Left renal pelvis (tissue), 4 donors: ENCODE measurements at places on chromosomes 6 and 20.

DNA sequence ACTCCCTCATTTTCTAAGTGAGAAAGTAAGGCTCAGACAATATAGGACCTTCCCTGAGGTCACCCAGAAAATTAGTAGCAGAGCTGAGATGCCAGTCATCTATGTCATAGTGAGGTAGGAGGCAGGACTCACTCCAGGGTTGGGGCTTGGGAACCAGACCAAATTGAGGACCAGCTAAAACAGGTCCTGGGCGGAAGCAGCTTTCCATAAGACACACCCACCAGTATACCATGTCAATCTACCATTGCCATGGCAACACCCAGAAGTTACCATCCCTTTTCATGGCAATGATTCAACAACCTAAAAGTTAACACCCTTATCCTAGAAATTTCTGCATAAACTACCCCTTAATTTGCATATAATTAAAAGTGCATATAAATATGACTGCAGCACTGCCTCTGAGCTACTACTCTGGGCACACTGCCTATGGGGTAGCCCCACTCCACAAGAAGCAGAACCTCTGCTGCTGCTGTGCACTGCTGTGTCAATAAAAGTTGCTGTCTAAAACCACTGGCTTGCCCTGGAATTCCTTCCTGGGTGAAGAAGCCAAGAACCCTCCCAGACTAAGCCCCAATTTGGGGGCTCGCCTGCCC is 30.3 kb upstream of the OCSTAMP start:
- no peak for DNase-seq

GRCh38 chr6:31058128-31058894 is 48.0 kb downstream of the MUC22 start:
- no peak for DNase-seq

- DNase-seq, result no peak
Measured at GRCh38 chr20:10404959-10405530, 29.0 kb downstream of the MKKS start.

GRCh38 chr6:109349419-109349987 is 32.8 kb downstream of the CD164 start:
- DNase-seq, result no peak

GRCh38 chr6:90442366-90442765 is 144.5 kb downstream of the MAP3K7 start:
- no peak for DNase-seq

- no peak for DNase-seq
Measured at GRCh38 chr20:15860850-15861249, 712.4 kb downstream of the KIF16B start.
